ENCODE measurements at places on chromosomes 11 and 22.

DNA sequence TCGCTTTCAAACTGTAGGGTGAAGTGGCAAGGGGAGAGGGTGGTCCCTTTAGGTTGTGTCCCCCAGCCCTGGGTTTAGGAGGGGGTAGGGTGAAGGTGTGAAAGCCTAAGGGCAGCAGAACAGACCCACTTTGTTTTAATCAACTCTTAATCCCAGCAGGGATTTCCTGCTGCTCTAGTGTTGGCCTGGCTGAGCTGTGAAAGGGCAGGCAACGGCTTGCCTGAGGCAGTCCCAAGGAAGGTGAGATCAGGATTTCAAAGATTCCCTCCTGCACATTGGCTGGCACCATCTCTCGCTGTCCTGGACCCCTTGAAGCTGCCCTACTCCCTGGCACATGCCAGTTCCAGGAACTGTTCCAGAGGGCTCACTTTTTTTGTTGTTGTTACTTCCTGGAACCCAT lies 221.3 kb downstream of the INSC start:
- DNase-seq: no peak

GRCh38 chr11:9008011-9008550 lies 4.3 kb upstream of the NRIP3 start:
- no peak for DNase-seq

DNA sequence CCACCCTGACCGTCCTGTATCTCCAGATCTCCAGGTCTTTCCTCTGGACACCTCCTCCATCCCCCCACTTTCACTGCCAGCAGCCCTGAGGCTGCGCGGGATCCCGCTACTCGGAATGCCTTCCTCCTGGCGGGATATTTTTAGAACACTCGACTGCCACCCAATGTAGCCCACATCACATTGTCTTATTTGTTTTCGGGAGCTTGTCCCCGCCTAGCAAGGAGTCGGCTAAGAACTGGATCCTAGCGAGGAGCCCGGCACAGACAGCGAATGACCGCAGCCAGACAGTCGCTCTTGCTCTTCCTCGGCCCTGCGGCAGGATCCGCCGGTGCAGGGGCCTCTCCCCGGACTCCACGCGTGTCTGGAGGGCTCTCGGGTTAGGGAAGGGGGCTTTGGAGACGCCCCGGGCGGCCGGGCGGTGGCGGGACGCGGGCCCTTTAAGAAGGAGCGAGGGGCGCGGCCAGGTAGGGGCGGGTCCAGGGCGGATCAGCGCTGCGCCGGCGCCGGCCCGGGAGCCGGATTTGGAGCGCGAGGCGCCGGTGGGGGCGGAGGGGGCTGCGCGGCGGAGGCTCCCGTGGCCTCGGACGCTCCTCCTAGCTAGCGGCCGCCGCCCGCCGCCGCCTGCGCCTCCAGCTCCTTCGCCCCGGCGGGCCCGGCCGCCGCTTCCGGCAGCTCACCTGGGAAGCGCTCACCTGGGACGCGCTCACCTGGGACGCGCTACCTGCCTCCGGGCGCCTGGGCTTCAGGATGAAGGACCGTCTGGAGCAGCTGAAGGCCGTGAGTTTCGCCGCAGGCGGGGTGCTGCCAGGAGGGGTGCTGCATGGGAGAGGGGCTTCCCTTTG lies at the start of gene STX3:
Gene STX3 (plus strand): TSS at position 518 of the 842 bp plus-strand sequence. CDS start 230 bp downstream, at position 748.
- peak; percentile 41 for DNase-seq

DNA sequence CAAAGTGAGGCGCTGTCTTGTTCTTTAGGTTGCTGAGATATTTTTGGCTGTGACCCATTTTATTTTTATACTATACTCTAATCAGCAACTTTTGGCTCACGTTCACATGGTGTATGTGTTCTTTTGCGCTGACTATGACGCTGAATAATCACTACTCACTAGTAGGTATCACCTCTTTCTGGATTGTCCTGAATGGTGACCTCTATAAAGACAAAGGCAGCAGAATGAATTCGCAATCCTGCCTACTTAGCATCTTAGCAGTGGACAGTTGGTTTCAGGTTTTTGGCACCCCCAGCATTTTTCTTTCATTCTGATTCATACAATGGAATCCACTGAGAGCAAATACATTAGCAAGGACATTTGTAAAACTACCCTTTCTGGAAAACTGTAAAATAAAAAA lies 351.3 kb downstream of the JRKL start:
- peak; percentile 27 for DNase-seq

GRCh38 chr11:42772886-42773285 lies 538.9 kb upstream of the API5 start:
- DNase-seq: no peak

GRCh38 chr11:126484266-126484665 lies 128.8 kb downstream of the ST3GAL4 start:
- peak; percentile 82 for DNase-seq

DNA sequence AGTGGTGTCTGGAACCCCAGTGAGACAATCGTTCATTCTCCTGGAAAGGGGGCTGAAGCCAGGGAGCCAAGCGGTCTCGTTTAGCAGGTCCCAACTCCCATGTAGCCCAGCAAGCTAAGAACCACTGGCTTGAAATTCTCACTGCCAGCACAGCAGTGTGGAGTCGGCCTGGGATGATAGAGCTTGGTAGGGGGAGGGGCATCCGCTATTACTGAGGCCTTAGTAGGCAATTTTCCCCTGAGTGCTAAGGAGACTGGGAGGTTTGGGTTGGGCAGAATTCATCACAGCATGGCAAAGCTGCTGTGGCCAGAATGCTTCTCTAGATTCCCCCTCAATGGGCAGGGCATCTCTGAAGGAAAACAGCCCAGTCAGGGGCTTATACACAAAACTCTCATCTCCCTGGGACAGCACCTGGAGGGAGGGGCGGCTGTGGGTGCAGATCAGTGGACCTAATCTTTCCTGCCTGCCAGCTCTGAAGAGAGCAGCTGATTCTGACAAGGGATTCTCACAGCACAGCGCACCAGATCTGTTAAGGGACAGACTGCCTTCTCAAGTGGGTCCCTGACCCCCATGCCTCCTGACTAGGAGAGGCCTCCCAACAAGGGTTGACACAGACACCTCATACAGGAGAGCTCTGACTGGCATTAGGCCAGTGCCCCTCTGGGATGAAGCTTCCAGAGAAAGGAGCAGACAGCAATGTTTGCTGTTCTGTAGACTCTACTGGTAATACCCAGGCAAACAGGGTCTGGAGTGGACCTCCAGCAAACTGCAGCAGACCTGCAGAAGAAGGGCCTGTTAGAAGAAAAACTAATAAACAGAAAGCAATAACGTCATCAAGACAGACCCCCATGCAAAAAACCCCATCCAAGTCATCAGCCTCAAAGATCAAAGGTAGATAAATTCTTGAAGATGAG lies 14.8 kb downstream of the OR52M1 start:
- no peak for DNase-seq

DNA sequence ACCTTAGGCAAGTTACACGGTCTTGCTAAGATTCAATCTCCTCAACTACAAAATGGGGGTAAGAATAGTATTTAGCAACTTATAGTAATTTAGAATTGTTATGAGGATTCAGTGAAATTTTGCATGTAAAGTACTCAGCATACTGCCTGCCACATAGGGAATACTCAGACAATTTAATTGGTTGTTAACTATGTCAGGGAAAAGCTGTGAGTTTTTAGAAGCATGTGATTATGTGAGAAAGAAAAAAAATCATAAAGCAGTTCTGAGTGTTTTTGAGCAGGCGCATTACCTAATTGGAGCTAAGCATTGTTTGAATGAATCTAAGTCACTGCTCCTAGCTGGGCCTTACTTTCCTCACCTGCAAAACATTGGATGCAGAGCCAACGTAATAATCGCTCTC lies 287.3 kb upstream of the MTNR1B start:
- DNase-seq: no peak

- DNase-seq: no peak
Observed at GRCh38 chr11:19328586-19329311, 88.0 kb upstream of the E2F8 start.

- no peak for DNase-seq
Observed at GRCh38 chr11:3228445-3228829, 3.8 kb downstream of the MRGPRE start.

DNA sequence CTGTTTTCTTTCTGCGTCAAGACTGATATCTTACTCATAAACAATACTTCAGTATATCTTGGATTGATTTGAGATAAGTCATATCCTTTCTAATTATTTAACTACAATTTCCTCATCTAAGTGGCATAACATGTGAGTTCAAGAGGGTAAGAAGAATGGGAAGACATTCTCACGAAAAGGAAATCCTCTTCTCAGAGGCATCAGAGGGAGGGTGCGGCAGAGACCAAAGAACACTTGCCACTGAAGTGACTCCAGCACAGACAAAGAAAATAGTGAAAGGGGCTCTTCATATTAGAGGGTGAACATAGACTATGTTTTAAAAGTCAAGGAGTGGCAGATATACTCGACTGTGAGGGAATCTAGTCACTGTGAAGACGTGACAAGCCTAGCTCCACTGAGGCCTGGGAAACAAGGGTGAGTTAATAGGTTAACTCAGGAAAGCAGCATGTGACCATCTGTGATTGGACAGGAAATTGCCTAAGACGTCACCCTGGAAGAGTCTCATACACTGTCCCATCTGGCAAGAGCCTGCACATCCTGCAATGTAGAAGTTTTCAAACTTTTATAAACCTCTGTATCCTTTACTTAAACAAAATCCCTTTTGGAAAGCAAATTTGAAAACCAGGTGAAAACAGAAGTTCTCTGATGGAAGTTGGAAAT lies 1.9 kb upstream of the MMP1 start:
- DNase-seq: peak; percentile 36

DNA sequence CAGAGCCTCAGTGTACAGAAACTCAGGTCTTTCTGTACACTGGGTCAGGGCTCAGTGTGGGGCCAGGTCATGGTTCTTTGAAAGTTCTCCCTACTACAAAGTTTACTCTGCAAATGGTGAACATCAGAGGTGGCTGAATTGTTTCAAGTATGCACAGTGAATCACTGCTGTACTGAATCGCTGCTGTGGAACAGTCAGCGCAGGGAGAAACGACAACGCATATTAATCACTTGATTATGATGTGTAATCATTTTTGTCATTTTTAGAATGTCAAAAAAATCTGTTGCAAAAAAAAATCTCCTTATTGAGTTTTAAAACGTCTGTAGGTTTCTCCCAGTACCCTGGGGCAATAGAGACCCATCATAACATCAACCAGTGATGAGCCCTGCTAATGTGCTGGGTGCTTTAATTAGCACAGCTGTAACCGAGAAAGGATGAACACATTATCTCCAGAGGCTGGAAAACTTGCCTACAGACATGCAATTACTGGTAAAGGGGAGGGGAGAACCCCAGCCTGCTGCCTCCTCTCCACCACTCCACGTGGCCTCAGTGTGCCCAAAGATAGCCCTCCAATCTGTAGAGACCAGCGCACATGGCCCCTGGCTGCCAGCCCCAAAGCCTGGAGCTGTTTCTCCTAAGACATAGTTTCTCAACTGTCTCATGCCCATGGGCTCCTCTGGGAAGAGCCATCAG lies 12.8 kb downstream of the ARRB1 start:
- DNase-seq: peak; percentile 51

DNA sequence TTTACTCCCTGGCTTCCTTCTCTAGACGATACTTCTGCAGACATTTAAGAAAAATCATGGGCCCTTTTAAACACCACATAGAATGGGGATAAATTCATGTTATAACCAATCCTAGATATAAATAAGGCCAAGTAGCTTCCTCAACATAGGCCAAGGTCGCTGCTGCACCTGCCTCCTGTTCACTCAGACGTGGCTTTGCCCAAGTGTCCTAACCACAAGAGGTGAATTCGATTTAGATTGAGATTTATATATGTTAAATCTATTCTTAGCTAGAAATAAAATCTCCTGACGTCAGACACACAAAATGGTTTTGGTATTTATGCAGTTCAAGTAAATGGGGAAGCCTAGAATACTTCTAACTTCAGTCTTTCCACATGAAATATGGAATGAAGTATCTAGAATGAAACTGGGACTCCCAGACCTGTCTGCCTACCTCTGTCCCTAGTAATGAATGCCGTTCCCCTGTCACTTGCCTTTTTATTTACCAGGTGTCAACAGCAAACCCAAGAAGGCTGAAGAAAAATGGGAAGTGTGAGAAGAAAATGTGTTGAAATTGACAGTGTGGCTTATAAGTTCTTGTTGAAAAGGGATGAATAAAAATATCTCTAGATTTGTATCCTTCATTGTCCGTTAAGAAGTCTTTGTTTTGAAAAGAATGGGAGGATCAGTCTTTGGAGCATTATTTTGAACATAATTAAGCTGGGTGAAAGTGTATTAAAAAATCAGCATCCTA lies 131.8 kb downstream of the HIPK3 start:
- no peak for DNase-seq

GRCh38 chr11:109085708-109086373 lies 336.1 kb upstream of the C11orf87 start:
- peak; percentile 21 for DNase-seq

- DNase-seq: peak; percentile 24
Observed at GRCh38 chr11:72239849-72240460, 4.0 kb downstream of the PHOX2A start.

- no peak for DNase-seq
Observed at GRCh38 chr11:111938687-111939160, 1.6 kb downstream of the DIXDC1 start.

GRCh38 chr11:32088117-32088941 lies 2.5 kb upstream of the RCN1 start:
- peak; percentile 97 for DNase-seq

GRCh38 chr11:124310721-124311120 lies 3.0 kb downstream of the OR8D1 start:
- no peak for DNase-seq

- no peak for DNase-seq
Observed at GRCh38 chr22:23037429-23038333, 32.6 kb upstream of the GNAZ start.

GRCh38 chr11:12827929-12828812 lies 153.9 kb downstream of the TEAD1 start:
- peak; percentile 72 for DNase-seq

DNA sequence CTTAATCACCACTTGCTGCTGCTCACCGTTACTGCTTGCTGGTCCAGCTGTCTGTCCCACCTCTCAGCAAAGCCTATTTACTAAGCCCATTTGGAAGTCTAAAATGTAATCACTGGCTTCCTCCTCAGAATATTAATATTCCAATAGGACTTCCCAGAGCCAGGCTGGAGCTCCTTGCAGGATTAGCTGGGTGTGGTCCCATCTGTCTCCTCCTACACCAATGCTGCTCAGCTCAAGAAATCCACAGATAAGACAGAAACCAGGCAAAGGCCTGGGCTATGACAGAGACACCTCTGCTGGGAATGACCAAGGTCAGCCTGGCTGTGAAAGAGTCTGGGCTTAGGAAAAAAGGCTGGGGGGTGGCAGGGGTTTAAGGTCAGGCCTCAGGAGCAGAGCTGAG lies 317.8 kb downstream of the BUD13 start:
- DNase-seq: no peak

- no peak for DNase-seq
Observed at GRCh38 chr22:48926136-48926535, 901.5 kb downstream of the BRD1 start.

DNA sequence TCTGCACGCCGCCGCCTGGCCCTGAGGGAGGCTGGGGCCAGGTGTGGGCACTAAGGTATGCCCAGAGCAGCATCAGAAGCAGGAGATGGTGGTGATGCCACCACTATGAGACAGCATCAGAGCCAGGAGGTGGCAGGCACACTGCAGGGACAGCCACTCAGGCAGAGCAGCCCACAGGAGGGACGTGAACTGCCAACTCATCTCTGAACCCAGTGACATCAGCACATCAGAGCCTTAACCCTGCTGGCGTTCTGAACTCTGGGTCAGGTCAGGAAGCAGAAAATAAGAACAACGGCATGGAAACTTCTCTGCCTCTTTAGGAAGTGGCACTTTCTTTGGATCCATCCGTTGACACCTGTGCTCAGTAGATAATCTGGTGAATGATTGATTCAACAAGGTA lies 14.7 kb upstream of the IFT27 start:
- DNase-seq: no peak

GRCh38 chr11:27552341-27552740 lies 45.8 kb upstream of the LIN7C start:
- DNase-seq: no peak

GRCh38 chr11:68669301-68670090 lies 14.8 kb upstream of the GAL start:
- DNase-seq: no peak
